ENCODE measurements at places on chromosomes 3 and 15. TPM values are rescaled to one million over a fixed set of nuclear protein-coding genes. Genes with fewer than 3 reads are reported as not detected.

- no peak for DNase-seq
These were observed 29.0 kb upstream of the SLC2A2 start for GRCh38 chr3:171055336-171056178.

- DNase-seq = no peak
These were observed 19.2 kb downstream of the CDIN1 start for GRCh38 chr15:36598529-36599177.

GRCh38 chr3:18655827-18656226, 230.7 kb upstream of the SATB1 start:
- DNase-seq = no peak

DNA sequence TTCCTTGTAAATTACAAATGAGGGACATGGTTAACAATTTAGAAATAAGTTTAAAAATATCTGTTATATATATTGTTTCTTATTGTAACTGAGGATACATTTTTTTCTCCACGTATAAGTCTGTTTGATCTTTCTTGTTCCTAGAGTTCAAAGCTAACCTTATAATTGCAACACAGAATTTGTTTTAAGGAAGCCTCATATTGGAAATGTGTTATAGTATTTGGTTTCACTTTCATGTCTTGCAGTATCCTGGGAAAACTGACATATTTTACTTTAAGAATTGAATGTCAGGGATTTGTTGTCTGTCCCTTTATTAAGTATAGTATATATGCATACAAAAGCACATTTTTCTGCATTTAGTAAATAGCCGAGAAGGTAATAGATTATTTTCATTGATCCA, 23.5 kb upstream of the NIT2 start:
- DNase-seq = no peak

DNA sequence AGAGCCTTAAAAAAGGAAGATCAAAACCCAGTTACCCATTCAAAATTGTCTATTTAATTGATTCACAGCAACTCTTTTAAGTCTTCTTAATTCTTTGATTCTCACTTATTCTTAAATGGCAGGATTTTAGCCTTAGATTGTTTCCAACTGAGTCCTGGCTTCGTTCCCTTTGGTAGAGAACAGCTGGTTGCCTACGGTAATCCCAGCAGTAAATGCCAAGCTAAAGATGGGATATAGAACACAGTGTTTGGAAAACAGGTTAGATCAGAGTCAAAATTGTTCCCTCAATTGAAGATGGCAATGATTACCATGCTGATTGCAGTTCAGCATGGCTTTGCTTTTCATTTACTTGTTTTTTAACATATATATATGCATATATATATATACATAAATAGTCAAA, 300.9 kb downstream of the PYDC2 start:
- DNase-seq = no peak

DNA sequence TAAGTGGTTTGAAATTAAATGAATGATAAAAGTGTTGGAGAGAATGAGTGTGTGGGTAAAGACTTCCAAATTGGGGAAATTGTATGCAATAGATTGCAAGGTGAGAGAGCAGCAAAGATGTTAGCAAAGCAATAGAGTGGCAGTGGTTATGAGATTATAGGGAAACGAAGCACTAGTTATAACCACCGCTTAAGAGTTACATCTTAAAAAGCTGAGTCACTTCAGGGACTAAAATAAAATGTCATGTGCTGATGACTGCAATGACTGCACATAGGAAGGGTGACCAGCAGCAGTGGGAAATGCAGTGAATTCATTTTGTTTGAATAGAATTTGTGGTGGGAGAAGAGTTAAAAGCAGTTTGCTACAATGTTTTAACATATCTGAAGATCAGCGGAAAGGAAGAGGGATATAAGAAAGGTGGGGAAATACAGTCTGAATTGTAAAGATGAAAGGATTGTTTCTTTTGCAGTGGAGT, 127.3 kb downstream of the RAP2B start:
- DNase-seq = no peak

- no peak for DNase-seq
These were observed 78.4 kb downstream of the IGF2BP2 start for GRCh38 chr3:185746470-185746869.

DNA sequence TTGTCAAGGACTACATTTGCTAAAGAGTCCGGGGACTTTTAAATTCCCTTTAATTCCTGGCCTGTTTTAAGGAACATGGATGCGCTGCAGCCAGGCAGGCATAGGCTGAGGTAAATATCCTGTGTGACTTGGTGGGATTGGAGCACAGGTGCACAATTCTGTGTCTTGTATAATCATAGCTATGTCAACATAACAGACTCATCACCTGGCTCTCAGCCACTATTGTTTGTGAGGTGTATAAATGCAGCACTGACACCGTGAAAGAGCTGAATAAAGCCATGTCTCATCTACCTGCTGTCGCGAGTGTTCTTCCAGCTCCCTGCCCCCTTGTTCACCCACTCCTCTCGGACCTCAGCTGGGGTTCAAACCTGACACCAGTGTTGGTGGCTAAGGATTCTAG, 109.7 kb downstream of the MFSD1 start:
- no peak for DNase-seq

GRCh38 chr3:122615303-122615702, 37.9 kb downstream of the PARP15 start:
- DNase-seq = no peak

DNA sequence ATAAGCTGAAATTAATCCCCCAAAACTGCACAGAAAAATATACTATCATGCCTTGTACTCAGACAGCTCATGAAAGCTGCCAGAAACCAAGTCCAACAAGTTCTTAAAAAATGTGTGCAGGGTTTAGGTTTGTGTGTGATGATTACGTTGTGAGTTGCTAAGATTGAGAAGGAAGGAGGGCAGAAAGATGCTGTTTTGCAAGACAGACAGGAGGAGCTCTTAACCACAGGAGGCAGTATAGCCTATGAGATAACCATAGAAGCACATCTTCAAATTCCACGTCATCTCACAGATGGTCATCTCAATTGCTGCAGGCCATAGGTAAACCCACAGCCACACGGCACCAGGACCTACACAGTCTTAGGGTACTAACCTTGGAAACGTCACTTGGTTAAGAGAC, 191.9 kb downstream of the STT3B start:
- no peak for DNase-seq

Gene SNTN
- not detected for total RNA-seq

Gene SLC22A13
- total RNA-seq = 0.66 TPM

Gene PDE12
- 26.7 TPM for total RNA-seq
